ENCODE measurements at places on chromosomes 1 and 21.

DNA sequence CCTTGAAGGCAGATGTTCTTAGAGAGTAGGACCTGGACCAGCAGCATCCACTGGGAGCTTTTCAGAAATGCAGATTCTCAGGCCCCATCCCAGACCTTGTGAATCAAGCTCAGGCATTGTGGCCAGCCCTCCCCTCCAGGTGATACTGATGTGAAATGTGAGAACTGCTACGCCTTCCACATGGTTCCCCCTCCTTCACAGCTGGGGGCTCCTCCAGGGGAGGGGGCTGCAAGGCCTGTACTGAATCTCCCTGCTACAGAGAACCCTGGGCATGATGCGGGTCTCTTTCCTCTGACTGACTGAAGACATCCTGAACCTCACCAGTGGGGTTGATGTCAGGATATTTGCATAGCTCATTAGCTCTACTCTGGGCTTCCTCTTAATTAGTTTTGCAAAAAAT lies 141.8 kb upstream of the CSF3R start:
- DNase-seq, result no peak

DNA sequence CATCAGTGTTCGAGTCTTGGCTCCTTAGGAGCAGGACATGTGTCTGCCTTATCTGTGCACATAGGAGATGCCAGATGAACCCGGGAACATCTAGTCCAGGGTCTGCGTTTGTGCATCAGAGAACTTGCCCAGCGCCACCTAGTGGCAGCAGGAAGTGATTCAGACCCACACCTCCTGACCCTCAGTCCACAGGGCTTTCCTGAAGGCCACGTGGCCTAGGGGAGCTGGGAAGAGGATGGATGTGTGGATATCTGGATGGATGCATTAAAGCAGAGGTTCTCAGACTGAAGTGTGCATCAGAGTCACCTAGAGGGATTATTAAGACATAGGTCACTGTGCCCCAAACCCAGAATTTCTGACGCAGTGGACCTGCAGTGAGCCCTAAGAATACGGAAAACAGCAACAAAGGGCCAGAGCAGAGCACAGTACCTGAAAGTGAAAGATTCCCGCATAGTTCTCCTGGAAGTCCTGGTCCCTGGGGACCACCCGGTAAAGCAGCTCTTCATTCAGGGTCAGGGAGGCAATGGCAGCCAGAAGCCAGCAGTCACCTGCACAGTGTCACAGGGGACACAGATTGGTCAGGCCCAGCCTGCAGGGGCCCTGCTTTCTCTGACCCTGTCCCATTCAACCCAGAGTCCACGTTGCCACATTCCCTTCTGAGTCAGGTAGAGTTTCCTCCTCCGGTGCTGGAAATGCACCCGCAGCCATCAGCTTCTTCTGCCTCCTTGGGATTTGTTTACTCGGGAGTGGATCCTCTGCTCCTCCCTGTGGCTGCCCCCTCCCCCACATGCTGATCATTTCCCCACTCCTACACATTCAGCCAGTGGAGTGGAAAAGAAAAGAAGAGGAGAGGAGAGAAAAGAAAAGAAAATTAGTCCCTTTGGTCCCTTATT lies 37.0 kb downstream of the CAPN8 start:
- DNase-seq, result peak; percentile 62

- DNase-seq, result no peak
Measured at GRCh38 chr1:159083013-159083412, 6.4 kb upstream of the AIM2 start.

- DNase-seq, result no peak
Measured at GRCh38 chr1:54297596-54298283, 97.8 kb downstream of the MRPL37 start.

GRCh38 chr1:30708361-30708728 lies 15.0 kb downstream of the MATN1 start:
- DNase-seq, result no peak

DNA sequence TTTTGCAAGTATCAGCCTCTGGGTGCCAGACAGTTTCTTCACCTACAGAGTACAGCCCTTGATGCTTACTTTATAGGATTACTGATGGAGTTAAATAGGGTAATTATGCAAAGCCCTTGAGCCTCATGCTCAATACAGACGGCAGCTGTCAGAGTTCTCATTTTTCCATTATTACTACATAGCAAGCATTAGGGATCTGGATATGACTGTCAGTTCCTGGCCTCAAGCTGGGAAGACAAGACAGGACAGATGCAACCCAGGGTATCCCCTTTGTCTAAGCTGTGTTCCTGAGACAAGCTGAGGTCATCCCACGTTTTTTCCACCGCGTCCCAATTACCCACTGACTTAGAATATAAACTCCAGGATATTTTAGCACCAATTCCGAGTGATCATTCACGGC lies 94.4 kb downstream of the SLC35F3 start:
- no peak for DNase-seq

GRCh38 chr1:244254467-244254866 lies 197.2 kb downstream of the ADSS2 start:
- no peak for DNase-seq

GRCh38 chr1:169129109-169129784 lies 22.8 kb downstream of the ATP1B1 start:
- no peak for DNase-seq

DNA sequence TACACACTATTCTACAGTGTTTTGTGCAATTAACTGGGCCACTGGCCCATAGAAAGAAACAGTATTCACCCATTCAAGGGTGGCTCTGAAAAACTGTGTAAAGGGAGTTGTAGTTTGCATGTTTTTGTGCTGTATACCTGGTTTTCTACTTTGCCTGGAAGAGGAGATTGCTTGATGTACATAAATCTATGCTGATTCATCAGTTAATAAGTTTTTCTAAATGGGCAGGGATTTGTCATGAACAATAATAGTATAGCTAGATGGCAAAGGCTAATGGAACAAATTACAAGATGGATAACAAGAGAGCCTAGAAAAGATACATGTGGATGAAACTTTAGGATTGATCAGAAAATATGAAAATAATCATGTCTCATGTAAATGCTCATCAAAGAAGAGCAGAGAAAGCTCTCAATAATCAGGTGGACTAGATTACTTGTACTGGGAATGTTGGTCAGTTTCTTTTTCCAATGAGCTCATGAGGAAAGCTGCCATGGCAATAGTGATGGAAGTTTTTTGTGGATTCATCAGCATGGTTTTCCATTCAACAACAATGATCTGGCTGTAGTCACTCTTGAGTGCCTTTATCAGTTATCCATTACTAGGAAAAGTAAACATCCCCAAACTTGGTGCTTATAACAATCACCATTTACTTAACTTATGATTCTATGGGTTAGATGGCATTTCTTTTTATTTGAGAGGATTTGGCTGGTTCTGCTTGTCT lies 602.8 kb downstream of the BRINP3 start:
- DNase-seq, result no peak

- DNase-seq, result no peak
Measured at GRCh38 chr1:187654635-187655034, 825.9 kb downstream of the PLA2G4A start.

Measured in Caco-2 (cell line).